ENCODE measurements at places on chromosomes 12 and 14.

DNA sequence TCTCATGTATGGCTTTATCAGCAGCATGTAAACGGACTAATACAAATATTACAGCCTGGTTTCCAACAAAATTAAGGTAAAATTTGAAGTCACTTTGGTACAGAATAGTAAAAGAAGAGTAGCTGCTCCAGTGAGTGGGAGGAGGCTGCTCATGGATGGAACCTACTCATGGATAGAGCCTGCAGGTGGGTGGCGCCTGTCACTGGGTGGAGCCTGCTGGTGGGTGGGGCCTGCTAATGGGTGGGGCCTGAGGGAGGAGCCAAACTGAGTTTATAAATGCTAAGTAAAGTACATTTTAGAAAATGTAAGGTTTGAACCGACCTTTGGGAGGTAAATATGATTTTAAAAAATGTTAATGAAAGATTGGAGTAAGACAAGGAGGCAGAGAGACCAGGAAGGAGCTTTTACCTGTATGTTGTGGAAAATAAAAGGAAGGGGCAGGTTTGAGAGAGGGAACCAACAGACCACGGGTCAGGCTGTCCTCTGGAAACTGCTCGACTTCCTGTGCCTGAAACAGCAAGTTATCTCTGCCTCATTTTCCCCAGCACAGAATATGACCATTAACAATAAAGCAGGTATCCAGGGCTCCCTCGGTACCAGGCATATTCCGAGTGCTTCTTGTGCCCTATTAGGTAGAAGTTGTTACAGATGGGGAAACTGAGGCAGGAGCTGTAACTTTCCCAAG is 55.9 kb upstream of the SEL1L start:
- DNase-seq: no peak

- no peak for DNase-seq
These were observed 1.7 kb upstream of the NEK9 start for GRCh38 chr14:75128596-75128990.

- no peak for DNase-seq
These were observed 111.1 kb upstream of the PLEKHA5 start for GRCh38 chr12:19018302-19018970.

- DNase-seq: no peak
These were observed 101.3 kb downstream of the PTPRB start for GRCh38 chr12:70535896-70536374.

DNA sequence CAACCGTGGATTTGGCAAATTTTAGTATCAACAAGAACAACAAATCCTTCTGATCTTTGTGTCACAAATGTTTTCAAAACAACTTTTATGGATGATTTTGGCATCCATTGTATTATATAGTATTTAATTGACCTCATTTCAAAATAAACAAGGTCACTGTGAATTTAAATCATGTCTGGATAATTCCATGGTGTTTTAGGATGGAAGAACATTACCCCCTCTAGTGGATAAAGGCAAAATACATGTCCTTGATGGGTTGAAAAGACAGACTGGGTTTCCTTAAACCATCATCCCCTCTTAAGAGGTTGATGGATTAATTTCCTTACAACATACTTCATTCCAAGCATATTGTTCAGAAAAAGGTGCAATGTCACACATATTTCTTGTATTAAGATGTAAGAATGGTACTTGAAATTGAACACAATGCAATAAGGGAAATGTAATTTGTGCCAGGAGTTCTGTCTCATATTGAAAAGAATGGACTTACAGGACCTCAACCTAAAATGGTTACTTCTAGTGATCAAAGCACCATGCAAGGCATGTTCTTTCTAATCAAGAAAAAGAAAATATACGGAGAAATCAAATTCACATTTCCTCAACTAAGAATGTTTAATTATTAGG is 352.0 kb downstream of the BCAT1 start:
- no peak for DNase-seq

DNA sequence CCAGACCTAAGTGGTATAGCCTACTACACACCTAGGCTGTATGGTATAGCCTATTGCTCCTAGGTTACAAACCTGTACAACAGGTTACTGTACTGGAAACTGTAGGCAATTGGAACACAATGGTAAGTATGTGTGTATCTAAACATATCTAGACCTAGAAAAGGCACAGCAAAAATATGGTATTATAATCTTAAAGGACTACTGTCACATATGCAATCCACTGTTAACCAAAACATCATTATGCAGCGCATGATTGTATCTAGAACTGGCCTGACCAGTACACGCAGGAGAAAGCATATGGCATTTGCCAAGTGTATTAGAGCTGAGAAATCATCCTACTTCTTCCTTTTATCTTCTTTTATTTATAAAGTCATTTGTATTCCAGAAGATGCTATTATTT is 75.5 kb downstream of the SLC8A3 start:
- DNase-seq: no peak

DNA sequence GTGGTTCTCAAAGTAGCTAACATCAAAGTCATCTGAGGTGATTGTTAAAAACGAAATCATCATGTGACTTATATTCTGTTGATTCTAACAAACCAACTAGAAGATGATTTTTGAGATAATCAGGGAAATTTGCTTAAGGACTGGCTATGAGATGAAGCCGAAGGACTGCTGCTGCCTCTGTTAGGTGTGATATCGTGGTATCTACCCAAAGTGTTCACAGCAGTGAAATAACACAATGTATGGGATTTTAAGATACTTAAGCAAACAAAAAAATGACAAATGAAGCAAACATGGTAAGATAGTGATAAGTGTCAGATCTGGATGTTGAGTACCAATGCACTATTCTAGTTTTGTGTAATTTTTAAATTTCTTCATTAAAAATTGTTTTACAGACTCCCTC is 59.1 kb downstream of the GXYLT1 start:
- DNase-seq: no peak

GRCh38 chr12:123043536-123044001 is 63.1 kb downstream of the ARL6IP4 start:
- DNase-seq: peak; percentile 12

DNA sequence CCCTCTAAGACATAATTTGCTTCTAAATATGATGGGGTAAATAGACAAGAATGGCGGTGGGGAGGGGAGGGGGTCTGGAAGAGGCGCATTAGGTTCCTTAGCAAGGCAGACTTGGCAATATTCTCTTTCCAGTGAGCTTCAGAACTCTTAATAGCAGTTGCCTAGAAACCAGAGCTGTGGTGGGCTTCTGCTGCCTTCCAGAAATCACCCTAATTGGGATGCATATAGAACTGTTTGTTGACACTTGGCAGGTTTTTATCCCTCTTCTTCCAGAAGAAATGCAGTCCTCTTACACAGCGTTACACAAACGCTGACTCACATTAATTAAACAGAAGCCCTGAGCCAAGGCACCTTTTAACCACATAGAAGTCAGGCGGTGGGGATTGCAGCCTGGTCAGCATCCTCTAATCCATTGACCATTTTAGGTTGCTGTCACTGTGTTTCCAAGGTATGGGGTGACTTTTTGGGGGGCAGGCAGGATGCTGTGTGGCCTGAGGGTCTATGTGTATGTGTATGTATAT is 114.1 kb downstream of the CCDC60 start:
- no peak for DNase-seq

GRCh38 chr12:57173089-57173488 is 25.7 kb upstream of the LRP1-AS start:
- DNase-seq: no peak

GRCh38 chr14:92480856-92481255 is 32.7 kb upstream of the RIN3 start:
- no peak for DNase-seq

DNA sequence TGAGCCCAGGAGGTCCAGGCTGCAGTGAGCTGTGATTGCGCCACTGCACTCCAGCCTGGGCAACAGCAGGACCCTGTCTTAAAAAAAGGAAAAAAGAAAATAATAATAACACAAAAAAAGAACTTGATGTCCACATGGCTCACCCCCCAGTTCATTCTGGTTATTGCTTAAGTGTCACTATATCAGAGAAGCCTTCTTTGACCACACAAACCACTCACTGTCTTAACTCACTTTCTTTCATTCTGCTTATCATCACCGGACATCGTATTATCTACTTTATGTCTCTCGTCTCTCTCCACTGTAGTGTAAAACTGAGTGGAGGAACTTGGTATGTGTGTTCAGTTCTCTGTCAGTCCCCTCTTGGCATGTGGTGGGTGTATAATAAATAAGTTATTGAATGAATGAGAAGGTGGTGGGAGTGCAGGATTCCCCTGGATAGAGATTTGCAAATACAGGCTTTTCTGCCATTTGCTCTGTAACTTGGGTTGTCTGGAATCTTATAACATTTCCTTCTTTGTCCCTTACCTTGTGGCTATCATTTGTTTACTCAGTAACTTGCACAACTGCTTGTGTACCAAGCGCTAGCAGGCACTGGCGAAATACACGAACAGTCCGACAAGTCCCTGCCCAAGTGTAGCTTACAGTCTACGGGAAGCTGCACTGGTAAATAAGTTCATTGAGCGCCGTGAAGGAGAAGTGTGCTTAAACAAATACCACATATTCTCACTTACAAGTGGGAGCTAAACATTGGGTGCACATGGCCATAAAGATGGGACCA is 86.6 kb upstream of the TRAF3 start:
- no peak for DNase-seq

DNA sequence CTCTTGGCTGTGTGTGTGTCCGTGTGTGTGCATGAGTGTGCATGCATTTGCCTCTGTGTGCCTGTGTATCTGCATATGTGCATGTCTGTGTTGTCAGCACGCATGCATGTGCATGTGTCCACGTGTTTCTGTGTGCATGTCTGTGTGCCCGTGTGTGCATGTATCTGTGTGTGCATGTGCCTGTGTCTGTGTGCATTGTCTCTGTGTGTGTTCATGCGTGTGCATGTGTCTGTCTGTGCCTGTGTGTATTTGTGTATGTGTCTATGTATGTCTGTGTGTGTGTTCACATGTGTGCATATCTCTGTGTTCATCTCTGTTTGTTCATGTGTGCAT is 1.1 kb upstream of the GALNT9 start:
- no peak for DNase-seq

DNA sequence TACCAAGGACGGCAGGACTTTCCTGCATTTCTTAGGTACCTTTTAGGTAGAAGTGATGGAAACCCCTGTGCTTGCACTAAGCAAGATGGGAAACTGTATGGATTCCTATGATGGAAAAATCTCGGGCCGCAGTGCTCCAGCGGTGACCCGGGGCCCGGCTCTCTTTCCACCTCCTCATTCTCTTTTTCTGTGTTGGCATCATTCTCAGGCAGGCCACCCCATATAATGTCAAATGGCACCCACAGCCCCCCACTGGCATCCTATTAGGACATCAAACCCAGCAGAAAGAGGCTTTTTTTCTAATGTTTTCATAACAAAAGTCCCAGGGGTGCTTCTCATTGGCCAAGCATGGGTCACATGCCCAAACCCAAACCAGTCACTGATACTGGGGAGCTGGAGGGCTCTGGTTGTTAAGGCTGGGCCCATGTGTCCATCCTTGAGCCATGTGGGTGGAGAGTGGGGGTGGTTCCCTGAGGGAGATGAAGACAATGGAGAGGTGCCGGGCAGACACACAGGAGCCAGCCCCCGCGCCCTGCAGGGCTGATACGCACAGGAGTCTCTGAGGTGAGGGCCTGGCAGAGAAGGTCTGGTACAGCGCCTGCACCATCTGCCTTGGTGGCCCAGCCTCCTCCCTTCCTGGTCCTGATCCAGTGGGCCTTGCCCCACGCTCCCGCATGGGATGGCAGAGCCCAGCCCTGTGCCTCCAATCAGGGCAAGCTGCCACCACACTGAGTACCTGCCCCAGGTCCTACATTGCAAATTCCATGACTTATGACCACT is 142.1 kb downstream of the CALM1 start:
- DNase-seq: no peak

- DNase-seq: no peak
These were observed 477.1 kb downstream of the SLC16A7 start for GRCh38 chr12:60072911-60073310.

- no peak for DNase-seq
These were observed 80.0 kb downstream of the ATXN2 start for GRCh38 chr12:111519083-111519482.

DNA sequence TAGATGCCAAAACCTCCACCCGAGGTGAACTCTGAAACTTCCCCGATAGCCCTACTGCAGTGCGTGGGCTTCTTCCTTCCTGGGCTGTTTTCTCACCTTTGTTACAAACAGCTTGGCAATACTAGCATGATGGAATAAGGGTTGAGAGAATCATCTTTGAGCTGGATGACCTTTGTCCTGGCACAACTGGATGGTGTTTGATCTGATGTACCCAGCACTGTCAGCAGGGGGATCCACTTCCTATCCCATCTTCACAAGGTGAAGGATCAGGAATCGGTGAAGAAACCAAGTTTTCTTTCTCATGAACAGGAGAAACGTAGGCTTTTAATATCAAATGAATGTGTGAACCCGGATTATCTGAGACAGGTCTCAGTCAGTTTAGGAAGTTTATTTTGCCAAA is 19.5 kb upstream of the LRRC10 start:
- no peak for DNase-seq

DNA sequence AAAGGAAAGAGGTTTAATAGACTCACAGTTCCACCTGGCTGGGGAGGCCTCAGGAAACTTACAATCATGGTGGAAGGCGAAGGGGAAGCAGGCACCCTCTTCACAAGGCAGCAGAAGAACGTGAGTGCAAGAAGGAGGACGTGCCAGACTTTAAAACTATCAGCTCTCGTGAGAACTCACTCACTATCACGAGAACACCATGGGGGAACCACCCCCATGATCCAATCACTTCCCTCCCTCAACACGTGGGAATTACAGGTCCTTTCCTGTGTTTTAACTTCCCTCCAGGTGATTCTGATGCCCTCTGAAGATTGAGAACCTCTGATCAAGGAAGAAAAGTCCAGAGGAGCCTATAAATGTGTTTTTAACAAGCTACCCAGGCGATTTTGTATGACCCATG is 358.7 kb downstream of the MED13L start:
- DNase-seq: no peak

DNA sequence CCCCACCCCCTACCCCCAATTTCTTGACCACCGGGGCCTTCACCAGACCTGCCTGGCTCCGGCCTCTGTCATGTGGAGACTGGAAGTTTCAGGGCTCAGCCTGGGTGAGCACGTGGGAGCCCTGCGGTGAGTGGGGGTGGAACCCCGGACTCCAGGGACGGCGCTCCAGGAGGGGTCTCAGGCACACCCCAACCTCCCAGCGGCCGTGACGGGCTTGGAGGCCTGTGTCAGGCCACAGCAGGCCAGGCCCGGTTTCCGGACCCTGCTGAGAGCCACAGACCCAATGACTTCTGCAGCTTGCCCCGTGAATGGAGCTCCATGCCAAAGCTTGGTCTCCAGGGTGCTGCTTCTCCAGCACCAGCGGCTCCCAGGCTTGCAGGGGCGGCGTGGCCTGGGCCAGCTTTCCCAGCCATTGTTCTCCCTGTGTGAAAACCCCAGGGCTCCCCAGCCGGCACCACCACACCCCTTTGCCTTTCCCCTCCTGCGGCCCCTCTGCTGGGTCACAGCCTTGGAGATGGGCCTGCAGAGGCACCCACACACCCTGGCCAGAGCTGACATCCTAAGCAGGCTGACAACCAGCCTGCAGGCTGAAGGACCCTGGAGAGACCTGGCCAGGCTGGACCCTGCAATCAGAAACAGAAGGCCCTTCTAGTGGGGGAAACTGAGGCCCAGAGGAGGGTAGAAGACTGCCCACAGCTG is 186.2 kb upstream of the C14orf180 start:
- no peak for DNase-seq

All from T-helper 22 cell (primary cell).